ENCODE measurements at places on chromosomes 5 and 9. TPM values are rescaled to one million over a fixed set of nuclear protein-coding genes. Genes with fewer than 3 reads are reported as not detected.

The PLPP1 gene
- 30.6 TPM for total RNA-seq

The CAMK4 gene
- 75.1 TPM for total RNA-seq

The SPATA31A3 gene
- not detected for total RNA-seq

The GNA14 gene
- 9.0 TPM for total RNA-seq

The ADCY2 gene
- total RNA-seq: 21.7 TPM

The KIF20A gene
- total RNA-seq: 12.8 TPM

The IL5 gene
- not detected for total RNA-seq

The BAAT gene
- total RNA-seq: not detected

The DMGDH gene
- total RNA-seq: 3.8 TPM

The ACER2 gene
- 7.9 TPM for total RNA-seq

The ACOT12 gene
- 2.4 TPM for total RNA-seq

The RICTOR gene
- 90.4 TPM for total RNA-seq

The WHRN gene
- total RNA-seq: 7.7 TPM

The IL3 gene
- total RNA-seq: not detected

All from cerebellum (tissue), 4 donors.